WERI-Rb-1 (cell line): ENCODE measurements at places on chromosomes 2 and 18.

GRCh38 chr18:74623047-74623816 lies 25.6 kb downstream of the ZNF407 start:
- DNase-seq, result no peak

DNA sequence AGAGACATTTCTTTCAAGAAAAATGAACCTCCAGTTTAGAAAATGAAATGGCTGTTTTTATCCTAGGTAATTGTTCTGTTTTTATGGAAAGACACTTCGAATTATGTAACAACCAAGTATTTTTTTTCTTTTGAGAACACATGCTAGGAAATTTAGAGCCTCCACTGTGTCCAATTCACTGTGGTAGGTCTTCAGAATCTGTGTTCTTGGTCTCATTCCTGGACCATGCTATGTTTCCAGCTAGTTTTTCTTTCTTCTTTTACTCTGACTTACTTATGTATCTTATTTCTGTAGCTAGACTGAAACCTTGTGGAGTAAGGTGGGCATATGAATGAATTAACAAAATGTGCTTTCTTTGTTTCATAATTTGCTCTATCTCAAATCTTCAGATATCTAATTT lies 391.7 kb upstream of the KLHL29 start:
- DNase-seq, result no peak

GRCh38 chr2:216546641-216547403 lies 48.2 kb downstream of the RPL37A start:
- no peak for DNase-seq

GRCh38 chr2:147294825-147295392 lies 549.9 kb upstream of the ACVR2A start:
- no peak for DNase-seq

DNA sequence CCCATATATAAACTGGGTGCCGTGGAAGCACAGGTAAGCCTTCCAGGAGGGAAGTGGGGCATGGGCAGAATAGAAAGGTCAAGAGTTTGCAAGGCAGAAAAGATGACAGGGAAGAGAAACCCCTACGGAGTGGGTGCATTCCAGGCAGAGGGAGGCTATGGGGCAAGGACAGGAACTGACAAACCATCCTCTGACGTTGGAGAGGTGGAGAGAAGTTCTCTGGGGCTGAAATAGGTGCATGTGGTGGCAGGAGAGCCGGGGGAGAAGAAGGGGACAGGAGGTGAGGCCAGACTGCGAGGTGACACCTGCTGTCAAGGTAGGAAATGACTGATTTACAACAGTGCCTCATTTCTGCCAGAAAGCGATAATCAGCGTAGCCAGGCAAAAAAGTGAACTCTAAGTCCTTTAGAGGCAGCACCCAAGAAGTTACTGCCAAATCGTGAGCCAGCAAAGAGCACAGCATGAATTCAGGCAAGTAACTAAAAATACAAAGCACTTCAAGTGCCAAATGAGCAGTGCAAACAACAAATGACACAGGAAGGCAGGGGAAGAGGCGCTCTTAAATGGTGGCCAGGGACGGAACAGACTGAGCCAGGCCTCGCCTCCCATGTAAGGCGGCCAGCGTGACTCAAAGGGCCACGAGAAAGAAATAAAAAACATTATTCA lies 113.3 kb upstream of the ACVR1C start:
- DNase-seq, result no peak

- DNase-seq, result no peak
Observed at GRCh38 chr2:215442401-215442787, 6.5 kb upstream of the FN1 start.
